ENCODE measurements at places on chromosomes 13 and 19.

DNA sequence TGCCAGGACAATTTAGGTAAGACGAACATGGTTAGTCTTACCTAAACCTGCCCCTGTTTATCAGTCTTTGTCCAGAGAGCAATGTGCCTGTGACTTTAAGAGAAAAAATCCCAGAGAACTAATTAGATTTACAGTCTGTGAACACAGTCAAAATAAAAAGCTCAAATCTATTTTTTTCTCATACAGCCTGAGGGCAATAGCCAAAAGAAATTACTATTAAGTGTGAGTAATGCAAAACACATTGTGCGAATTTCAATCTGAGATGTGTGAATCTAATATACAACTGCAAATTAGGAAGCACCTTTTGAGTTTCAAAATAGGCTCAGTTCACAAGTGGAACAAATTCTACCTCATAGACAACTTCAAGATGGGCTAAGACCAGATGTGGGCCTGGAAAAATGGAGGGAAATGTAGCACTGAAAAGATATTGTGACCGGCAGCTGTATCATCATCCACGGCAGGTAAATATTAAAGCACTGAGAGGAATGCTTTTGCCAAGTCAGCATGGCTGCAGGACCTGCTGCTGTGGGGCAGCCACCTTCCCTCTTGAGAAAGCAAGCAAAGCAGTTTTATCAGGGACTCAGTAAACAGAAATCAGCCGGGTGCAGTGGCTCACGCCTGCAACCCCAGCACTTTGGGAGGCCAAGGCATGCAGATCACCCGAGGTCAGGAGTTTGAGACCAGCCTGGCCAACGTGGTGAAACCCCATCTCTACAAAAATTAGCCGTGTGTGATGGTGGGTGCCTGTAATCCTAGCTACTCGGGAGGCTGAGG lies 114.8 kb downstream of the KATNAL1 start:
- DNase-seq = no peak

- DNase-seq = no peak
Measured at GRCh38 chr19:50695251-50696093, 24.1 kb downstream of the SHANK1 start.

GRCh38 chr13:106310291-106310865 lies 225.1 kb downstream of the EFNB2 start:
- no peak for DNase-seq

GRCh38 chr19:5943623-5944022 lies 29.6 kb downstream of the CAPS start:
- no peak for DNase-seq

GRCh38 chr13:65857942-65858565 lies 1372.1 kb downstream of the PCDH9 start:
- no peak for DNase-seq

DNA sequence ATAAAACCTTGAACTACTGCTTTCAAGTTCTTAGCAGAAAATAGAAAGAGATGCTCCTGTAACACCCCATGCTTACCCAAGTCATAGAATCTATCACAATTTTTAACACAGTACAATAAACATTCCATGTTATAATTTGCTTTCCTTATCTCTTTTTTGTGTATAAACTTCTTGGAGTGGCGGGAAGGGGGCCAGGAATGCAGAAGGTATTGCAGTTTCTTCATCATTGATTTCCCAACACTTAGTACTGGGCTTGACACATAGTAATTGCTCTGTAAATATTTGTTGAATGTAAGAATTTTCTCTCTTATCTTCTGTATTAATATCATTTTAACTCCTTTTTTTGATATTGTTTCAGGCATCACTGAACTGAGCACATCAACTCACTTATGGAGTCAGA lies 535.8 kb downstream of the KCTD12 start:
- DNase-seq = no peak

GRCh38 chr13:30744681-30745077 lies 9.3 kb downstream of the ALOX5AP start:
- no peak for DNase-seq

DNA sequence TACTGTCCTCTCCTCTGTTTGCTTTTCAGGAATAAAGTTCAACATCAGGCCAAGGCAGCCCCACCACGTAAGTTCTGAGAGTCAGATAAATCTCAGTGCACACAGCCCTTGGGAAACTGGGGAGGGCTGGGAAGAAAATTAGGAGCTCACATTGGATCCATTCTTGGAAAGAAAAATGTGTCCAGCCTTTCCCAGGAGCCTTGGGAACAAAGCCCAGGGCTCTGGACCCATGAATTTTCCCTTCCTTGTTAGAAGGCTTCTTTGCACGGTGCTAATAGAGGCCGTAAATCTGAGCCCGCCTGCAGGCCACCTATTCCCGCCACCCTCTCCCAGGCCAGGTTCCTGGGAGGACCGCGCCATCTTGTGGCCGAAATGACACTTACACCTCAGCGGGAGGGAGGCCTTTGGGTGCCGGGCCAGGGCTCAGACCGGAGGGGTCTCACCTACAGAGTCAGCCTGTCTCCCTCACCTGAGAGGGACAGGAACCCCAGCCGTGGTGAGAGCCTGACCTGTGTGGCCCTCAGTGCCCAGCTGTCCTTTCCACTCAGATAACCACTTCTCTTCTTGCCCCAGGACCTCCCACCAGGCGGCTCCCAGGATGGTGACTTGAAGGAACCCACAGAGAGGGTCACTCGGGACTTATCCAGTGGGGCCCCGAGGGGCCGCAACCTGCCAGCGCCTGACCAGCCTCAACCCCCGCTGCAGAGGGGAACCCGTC lies 25.1 kb upstream of the KCTD15 start:
- peak; percentile 38 for DNase-seq

- DNase-seq = no peak
Measured at GRCh38 chr13:104355041-104355670, 1288.9 kb upstream of the SLC10A2 start.

DNA sequence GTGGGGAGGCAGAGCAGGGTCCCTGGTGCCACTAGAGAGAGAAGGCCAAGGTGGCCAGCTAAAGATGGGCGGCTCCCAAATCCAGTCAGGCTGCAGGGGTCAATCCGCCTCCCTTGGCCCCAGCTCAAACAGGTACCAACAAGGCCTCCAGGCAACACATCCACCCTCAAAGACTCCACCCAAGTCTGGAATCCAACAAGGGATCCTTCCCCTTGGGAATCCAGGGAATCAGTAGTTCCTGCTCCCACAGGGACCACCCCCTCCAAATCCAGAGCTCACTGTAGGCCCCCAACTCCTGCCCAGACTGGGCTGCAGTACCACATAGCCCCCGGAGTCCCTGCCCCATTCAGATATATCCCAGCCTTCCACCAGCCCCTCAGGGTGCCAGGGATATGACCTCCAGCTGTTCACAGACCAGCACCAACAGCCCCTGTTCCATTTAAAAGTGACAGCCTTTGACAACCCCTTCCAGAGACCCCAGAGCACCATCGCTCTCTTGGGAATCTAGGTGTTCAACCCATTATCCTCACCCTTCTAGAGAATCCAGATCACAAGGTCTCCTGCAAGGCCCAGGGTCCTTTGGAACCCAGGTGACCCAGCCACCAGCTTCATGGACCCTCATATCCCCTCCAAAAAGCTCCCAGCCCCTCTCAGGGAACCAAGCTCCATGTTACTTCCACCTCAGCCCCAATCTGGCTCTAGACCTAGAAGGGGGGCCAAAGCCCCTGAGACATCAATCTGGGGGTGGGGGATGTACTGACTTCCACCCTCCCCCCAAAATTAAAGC lies 3.2 kb downstream of the ERF start:
- peak; percentile 1 for DNase-seq

GRCh38 chr19:13275016-13275722 lies 125.0 kb downstream of the IER2 start:
- peak; percentile 51 for DNase-seq

DNA sequence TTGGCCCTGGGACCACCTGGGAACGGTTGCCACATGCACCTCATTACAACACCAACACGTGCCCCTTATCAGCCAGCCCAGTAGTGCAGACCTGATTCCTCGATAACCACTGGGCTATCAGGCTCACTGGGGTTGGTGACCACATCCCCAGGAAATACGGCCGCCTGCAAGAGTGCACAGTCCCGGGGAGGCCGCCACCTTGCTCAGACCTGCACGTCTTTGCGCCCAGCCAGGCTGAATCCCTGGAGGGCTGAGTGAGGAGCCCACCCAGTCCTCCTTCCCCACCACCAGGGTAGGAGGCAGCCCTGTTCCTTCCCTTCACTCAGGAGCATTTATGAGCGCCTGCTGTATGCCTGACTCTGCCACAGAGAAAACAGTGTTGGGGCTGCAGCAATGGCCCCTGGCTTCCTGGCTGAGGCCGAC lies 67.8 kb downstream of the CEBPG start:
- no peak for DNase-seq

GRCh38 chr13:32951580-32951979 lies 64.6 kb upstream of the KL start:
- no peak for DNase-seq

DNA sequence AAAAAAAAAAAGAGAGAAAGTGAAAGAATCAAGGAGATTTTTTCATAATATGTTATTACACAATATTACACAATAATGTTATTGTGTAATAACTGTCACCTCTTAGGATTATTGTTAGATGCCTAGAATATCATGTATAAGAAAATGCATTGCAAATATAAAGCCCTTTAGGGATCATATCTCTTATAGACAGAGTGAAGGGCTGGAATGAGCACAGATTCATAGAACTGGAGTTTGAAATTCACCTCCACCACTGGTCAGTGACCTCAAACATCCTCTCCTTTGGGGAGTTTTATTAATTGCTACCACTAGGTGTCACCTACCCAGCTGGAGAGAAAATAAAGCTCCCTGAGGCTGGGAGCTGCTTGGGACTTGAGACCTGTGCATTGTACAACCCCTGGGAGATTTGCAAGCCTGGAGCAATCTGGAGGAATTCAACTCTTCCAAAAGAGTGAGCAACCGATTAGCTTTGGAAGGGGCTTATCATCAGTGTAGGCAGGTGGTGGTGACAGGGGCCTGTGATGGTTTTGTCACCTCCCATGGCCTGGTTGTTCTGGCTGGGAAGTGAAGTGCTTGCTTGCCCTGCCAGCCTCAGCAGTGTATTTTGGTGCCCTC lies 30.3 kb upstream of the FRY start:
- peak; percentile 11 for DNase-seq

DNA sequence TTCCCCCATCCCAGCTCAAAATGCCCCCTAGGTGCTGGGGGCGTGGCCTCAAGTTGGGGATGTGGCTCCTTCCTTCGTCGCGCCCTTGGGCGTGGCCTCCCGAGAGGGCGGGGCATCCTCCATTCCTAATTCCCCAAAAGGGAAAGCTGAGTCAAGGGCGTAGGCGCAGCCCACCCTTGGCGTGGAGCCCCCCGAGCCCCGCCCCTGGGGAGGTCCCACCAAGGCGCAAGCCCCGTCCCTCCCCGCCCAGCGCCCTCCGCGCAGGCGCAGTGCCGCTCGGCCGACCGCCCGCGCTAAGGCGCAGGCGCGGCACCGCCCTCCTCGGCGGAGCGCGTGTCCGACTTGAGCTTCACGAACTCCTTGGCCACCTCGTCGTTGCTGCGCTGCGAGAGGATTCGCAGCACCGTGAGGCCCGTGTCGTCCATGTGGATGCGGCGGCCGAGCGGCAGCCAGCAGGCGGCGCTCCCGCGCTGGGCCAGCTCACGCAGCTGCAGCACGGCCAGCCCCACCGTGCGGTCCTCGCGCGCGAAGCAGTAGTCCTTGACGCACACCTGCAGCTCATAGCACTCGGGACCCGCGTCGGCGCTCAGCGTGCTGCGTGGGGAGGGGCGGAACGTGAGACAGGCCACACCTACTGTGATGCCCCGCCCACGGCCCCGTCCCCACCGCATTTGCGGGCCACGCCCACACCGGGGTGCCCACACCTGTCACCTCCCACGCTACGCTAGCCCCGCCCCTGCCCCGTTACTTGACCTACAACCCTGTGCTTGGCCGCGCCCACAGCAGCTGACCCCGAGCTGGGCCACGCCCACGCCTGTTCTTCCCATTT lies 50.5 kb downstream of the COLGALT1 start:
- DNase-seq = peak; percentile 92

DNA sequence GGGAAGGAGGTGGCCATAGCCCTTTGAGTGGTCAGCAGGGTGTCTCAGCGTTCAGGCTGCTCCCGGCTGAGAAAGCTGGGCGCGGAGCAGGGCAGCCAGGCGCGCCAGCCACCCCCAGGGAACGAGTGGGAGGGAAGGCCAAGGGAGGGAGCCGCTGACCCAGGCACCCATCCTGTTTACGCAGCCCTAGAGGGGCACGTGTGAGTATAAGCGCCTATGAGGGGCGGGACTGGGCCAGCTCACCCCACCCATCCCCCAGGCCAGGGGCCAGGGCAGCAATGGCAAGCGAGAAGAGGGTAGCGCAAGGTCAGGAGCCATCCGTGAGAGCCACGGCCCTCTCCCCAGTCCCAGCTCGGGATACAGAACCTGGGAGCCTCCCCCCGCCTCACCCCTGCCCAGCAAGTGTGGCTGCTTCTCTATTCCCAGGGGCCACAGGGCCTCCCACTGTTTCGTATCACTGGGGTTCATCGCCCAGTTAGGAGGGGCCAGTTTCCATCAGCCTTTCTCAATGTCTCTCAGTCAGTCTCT lies 897 bp upstream of the DMKN start:
- no peak for DNase-seq

GRCh38 chr19:13484166-13484565 lies 22.1 kb downstream of the CACNA1A start:
- DNase-seq = no peak

- no peak for DNase-seq
Measured at GRCh38 chr13:20840568-20840967, 62.0 kb downstream of the XPO4 start.

DNA sequence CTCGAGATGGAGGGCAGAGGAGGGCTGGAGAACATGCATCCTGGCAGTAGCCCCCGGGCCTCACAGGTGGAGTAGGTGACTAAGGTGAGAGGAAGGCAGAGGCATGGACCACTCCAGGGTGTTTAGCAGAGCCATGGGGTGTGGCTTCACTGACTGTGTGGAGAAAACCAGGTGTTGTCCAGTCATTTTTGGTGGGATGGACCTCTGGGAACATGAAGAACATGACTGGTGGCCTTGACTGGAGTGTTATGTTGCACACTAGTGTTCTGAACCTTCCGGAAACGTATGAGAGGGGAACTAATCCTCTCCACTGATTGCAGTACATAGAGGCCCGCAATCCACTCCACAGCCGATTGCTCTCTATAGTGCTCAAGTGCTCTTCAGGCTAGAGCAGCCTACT lies 16.9 kb downstream of the MED26 start:
- no peak for DNase-seq

- DNase-seq = no peak
Measured at GRCh38 chr19:41957838-41958366, 1.2 kb downstream of the RABAC1 start.

GRCh38 chr13:106426909-106427308 lies 108.6 kb downstream of the EFNB2 start:
- no peak for DNase-seq

DNA sequence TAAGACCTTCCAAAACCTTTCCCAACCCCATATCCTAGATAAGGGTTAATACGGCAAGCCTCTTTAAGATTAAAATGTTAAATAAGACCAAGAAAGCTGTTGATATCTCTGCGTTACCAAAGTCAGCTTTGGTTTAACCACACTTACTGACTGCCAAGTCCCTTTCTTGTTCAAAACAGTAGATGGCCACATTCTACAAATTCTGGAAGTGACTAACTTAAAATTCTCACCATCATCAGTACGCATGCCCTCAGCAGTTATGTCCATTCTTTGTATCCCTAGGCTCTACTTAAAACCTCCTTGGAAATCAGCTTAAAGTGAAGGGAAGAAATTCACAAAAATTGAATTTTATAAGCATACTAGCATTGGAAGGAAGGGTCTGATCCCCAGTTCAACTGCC lies 23.6 kb downstream of the SOHLH2 start:
- DNase-seq = no peak

GRCh38 chr13:74574964-74575728 lies 440.9 kb upstream of the KLF12 start:
- DNase-seq = no peak

- DNase-seq = no peak
Measured at GRCh38 chr19:46742926-46743480, 2.9 kb upstream of the FKRP start.

- no peak for DNase-seq
Measured at GRCh38 chr19:21047716-21048115, 27.3 kb downstream of the ZNF430 start.

All from GM06990 (cell line).